Activated T-cell treated with anti-CD3 and anti-CD28 coated beads for 24 hours (primary cell): ENCODE measurements at places on chromosomes 7 and 10.

DNA sequence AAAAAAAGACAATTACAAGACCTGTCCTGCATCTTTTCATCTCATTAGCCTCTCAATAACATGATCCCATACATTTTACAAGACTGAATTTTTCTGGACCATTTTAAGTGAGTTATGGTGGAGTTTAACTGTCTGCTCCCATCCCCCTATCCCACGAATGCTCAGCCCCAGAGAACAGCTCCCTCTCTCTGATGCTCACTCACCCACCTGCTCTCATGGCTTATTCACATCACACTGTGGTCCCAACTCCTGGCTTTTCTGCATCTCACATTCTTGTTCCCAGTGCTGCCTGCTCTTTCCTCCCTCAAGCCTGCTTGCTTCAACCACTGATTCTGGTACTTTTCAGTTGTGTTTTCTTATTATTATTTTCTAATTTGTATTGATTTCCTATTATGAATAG, 20.4 kb upstream of the CCSER2 start:
- no peak for DNase-seq

GRCh38 chr7:78441737-78442136, 643.2 kb downstream of the PHTF2 start:
- no peak for DNase-seq

- DNase-seq: no peak
Observed at GRCh38 chr7:5266191-5267028, 16.3 kb upstream of the SLC29A4 start.

- DNase-seq: no peak
Observed at GRCh38 chr10:15427843-15428414, 56.8 kb upstream of the FAM171A1 start.

- DNase-seq: no peak
Observed at GRCh38 chr10:122142641-122143237, 128.4 kb upstream of the BTBD16 start.

DNA sequence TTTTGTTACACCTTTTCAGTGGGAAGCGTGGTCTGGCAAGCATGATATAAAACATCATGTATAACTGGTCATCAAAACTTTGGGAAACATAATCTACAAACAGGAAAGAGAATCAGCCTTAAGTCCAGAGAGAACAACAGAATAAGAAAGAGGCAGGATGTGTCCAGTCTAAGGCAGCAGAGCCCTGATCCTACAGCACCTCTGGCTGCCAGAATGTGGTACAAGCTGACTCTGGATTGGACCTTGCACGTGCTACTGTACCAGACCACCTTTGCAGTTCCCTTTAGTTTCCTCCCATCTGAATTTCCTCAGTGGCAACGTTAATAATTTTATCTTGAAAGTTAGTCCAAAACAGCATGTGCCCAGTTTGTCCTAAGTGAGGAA, 824.6 kb upstream of the IGFBP3 start:
- DNase-seq: no peak

- DNase-seq: no peak
Observed at GRCh38 chr10:4981722-4982471, 18.7 kb downstream of the AKR1C1 start.

DNA sequence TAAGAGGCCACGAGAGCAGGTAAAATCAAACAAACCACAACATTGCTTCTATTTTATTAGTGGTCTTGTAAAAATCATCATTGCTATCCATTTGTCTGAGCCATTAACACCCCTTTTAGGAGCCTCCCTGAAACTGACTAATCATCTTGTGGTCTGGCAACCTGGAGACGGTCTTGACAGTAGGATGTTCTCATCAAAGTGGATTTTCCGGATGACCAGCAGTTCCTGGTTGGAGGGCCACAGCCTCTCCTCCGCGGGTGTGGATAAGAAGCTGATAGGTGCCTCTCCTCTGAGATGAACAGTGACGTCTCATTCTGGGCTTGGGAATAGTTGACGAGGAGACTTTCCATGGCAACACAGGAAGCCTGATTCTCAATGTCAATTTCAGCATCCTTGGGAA, 490.7 kb downstream of the TYW1 start:
- DNase-seq: no peak

GRCh38 chr10:128263891-128264688, 137.9 kb upstream of the MKI67 start:
- peak; percentile 15 for DNase-seq

GRCh38 chr7:144519925-144520324, 116.4 kb upstream of the NOBOX start:
- DNase-seq: no peak

DNA sequence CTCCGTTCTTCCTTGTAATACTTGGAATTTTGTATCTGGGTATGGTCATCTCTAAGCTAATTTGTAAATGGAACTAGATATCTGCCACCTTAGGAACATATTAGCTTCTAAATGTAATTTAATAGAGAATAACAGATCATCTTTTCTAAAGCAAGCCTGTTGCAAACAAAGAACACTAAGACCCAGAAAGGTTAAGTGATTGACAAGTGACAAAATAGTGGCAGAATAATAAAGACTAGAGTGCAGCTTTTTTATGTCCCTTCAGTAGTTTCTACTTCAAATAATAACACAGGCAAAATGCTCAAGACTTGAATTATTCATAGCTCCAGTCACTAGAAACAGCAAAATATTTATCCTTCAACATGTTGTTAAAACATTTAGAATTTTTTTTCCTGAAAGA, 91.7 kb downstream of the MET start:
- DNase-seq: no peak

DNA sequence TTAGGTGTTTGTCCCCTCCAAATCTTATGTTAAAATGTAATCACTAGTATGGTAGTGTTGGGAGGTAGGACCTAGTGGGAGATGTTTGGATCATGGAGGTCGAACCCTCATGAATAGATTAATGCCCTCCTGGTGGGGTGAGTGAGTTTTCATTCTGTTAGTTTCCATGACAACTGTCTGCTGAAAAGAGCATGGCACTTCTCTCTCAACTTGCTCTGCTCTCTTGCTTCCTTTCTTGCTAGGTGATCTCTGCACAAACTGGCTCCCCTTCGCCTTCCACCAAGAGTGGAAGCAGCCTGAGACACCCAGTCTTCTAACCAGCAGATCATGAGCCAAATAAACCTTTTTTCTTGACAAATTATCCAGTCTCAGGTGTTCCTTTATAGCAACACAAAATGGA, 853.9 kb downstream of the SORCS1 start:
- DNase-seq: no peak

GRCh38 chr10:100053686-100054460, 27.8 kb downstream of the CPN1 start:
- DNase-seq: no peak

- DNase-seq: no peak
Observed at GRCh38 chr10:132666705-132667341, 119.1 kb downstream of the NKX6-2 start.

GRCh38 chr10:75107756-75108683, 3.4 kb upstream of the SAMD8 start:
- no peak for DNase-seq

GRCh38 chr7:43196379-43196778, 83.9 kb downstream of the HECW1 start:
- DNase-seq: no peak

- DNase-seq: no peak
Observed at GRCh38 chr7:140621401-140622021, 19.1 kb downstream of the DENND2A start.

DNA sequence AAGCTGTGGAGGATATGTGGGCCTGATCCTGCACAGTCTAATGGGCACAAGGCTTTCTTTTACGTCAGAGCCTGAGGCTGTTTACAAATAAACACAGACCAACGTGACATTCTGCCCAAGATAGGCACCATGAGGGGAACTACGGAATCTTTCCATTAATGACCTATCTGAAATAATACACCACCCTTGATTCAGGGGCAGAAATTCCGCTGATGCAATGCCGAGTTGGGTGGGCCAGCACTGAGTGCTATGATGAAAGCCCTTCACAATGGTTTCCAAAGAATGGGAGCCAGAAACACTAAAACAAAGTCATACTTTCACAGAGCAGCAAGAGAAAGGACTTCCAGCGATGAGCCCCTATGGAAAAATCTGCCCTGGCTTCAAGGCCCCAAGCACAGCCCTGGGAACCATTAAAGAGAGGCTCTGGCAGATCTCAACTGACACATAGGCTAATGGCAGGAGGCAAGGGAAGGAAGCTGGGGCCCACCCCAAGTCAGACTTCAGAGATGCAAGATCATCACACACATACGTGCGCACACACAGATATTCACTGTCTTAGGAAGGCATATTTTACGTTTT, 72.2 kb upstream of the DLX6 start:
- no peak for DNase-seq

DNA sequence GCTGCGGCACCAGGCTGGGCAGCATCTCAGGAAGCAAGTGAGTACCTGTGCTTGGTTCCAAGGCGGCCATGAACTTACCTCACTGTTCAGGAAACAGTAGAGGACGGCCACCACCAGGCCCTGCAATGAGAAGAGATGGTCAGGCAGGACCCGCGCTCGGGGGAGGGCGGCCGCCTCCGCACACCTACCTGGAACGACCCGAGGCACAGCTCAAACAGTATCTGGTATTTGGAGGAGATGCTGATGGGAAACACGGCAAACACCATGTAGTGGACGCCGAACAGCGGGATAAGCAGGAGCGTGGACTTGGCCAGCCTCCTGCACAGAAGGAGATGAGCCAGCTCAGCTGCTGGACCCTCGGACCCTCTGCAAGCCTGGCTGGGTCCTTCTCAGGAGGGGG, 112.9 kb downstream of the VIPR2 start:
- DNase-seq: no peak

DNA sequence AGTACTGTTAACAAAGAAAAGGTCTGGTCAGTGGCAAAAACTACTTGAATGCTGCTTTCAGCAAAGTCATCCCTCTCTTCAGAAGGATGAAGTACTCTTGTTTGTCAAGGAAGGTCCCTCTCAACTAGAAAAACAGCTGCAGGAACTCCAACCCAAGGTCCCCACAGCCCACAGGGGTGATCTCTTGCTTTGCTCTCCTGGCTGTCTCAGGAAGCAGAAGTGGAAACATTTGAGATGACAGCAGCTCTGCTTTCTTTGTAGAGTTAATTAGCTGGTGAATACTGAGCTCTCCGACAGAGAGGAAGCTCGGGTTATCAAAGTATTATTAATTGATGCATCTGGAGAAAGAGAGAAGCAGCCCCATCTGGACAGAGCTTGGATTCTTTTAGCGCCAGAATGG, 25.4 kb upstream of the LRGUK start:
- DNase-seq: no peak

DNA sequence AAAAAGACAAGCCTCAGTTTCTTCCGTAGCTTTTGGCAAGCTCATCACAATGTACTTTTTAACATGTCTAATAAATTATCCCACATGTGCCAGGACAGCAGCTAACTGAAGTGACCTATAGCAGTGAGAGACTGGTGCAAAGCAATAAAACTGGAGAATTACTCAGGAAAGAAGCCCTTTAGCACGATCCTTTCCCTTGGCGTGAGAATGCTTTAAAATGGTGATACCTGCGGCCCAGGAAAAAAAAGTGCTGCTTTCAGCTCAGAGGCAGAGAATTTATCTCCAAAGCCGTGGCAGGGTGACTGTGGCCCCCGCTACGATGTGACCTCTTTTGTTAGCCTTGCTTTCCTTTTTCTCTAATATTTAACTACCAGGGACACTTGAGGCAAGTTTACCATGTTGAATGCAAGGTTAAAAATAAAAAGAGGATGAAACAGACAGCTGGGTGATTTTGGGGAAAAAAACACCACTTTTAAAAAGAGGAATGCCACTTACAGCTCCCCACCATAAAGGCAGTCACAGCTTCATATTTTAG, 184.0 kb downstream of the FANK1 start:
- DNase-seq: no peak

DNA sequence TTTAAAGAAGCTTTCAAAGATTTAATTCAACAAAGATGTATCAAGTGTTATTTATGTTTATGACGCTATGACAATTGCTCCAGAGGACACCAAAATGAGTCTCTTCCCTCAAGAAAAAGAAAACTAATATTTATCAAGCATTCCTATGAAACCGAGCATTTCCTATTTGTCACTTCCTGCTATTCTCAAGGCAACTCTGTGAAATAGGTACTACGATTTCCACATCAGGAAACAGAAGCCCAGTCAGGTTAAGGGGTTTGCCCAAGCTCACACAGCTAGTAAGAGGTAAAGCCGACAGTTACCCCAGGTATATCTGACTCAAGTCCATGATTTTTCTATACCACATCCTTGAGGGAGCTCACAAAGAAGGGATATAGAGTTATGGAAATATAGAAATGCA, 85.9 kb downstream of the TRIL start:
- DNase-seq: no peak

GRCh38 chr10:78556705-78557432, 511.9 kb upstream of the ZMIZ1 start:
- DNase-seq: no peak

DNA sequence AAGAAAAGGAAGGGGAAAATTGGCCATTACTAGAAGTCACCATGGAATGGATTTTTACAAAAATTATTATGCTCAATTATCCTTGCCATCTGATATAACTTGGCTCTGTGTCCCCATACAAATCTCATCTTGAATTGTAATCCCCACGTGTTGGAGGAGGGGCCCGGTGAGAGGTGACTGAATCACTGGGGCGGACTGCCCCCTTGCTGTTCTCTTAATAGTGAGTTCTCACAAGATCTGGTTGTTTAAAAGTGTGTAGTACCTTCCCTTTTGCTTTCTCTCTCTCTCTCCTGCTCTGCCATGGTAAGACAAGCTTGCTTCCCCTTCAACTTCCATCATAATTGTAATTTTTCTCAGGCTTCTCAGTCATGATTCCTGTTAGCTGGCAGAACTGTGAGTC, 1023.6 kb downstream of the XPNPEP1 start:
- DNase-seq: no peak

GRCh38 chr10:105514106-105514505, 873.0 kb downstream of the SORCS3 start:
- DNase-seq: no peak

DNA sequence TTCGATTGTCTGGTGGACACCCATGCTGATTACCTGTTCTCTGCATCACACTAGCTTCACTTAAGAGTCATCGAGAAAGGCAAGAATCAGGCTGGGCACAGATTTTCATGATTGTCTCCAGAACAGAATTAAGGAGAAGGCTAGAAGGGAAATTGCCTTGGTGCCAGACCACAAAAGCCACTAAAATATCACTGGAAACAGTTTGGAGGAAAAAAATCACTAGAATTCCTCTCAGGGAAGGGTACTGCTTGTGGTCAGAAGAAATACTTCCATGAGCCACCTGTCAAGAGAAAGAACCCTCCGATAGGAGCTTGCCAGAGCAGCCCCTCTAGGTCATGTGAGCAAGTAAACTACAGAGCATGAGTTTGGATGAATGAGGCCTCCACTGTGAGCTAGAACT, 269.3 kb upstream of the TEX47 start:
- DNase-seq: no peak

DNA sequence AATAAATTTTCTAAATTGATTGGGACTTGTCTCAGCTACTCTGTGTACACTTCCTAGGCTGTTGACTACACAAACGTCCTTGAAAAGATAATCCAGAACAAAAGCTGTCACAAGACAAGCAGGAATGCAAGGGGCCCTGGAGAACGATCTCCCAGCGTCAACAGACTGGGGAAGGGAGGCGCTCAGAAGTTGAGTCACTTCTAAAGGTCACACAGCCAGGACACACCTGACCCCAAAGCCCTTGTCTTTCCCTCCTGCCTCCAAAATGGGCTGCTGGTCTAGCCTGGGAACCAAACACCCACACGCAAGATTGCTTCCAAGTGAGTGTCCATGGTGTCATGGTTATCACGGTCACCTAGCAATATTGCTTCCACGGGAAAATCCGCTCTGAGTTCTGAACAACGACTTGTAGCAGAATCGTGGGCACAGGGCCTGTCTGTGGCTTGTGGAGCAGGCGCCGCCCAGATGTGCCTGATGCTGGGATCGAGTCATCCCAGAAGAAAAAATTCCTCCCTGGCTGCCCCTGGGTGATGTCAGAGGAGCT, 49.8 kb downstream of the SPOCK2 start:
- DNase-seq: no peak
